SIG-M5 (cell line): ENCODE measurements at places on chromosomes 16 and 17.

DNA sequence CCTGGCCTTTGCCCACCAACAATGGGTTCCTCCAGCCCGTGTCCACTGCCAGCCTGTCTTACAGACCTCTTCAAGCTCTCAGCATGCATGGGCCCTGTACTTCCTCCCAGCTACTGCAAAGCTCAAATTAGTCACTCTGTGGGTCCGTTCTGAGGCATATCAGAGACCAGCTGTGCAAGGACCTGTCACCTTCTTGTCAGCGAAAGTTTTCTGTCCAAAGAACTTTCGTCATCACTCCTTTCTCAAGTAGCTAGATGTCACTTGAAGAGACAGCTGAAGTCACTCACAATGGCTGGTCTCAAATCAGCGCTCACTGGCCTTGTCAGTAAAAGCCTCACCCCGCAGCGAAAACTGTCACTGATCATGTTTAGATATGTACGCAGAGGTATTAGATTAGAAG is 91.4 kb upstream of the DYNLRB2 start:
- no peak for DNase-seq

- DNase-seq: no peak
Observed at GRCh38 chr17:4440690-4441686, 7.2 kb downstream of the SPNS3 start.

GRCh38 chr16:50771366-50771765 is 29.5 kb downstream of the CYLD start:
- no peak for DNase-seq

- no peak for DNase-seq
Observed at GRCh38 chr16:35449663-35450062, 1990.3 kb downstream of the TP53TG3F start.

- no peak for DNase-seq
Observed at GRCh38 chr16:56518425-56518824, 1.4 kb downstream of the BBS2 start.

GRCh38 chr17:9272501-9273200 is 251.3 kb downstream of the NTN1 start:
- DNase-seq: no peak

GRCh38 chr17:15436473-15437302 is 30.7 kb downstream of the CDRT4 start:
- no peak for DNase-seq

- DNase-seq: no peak
Observed at GRCh38 chr17:8916466-8916865, 49.0 kb upstream of the PIK3R6 start.

GRCh38 chr17:41054025-41054424 is 1.0 kb downstream of the KRTAP2-2 start:
- DNase-seq: no peak

DNA sequence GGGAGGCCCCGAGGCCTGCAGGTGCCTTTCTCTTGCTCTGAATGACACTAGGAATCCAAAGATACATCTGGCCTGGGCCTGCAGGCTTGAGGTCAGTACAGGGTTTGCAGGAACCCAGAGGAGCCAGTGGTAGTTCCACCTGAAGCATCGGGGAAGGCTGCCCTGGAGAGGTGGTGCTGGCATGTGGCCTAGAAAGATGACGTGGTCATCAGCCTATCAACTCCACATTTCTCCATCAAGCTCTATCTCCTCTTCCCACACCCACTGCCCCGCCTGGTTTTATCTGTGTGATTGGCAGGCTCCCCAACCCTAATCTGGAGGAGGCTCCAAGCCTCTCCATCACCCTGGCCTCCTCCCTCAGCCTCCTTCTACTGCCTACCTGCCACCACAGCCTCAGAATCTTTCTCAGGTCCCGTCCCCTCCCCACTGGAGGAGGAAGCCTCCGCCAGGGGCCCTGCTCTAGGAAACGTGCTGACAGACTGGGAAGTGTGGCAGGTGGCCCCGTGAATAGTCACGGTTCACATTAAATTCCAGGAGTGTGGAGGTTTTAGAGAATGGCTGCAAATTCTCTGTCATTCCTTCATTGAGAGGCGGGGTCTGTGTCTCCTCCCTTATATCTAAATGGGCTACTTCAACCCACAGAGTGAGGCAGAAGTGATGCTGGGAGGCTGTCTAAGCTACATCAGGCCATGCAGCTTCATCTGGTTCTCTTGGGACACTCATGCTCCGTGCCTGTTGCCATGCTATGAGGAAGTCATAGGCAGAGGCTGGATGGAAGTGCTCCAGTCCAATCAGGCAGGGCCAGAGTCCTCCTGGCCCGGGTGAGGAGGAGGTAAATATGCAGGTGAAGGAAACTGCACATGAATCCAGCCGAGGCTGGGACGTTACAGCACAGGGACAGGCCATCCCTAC is 11.4 kb upstream of the MAP2K3 start:
- no peak for DNase-seq

DNA sequence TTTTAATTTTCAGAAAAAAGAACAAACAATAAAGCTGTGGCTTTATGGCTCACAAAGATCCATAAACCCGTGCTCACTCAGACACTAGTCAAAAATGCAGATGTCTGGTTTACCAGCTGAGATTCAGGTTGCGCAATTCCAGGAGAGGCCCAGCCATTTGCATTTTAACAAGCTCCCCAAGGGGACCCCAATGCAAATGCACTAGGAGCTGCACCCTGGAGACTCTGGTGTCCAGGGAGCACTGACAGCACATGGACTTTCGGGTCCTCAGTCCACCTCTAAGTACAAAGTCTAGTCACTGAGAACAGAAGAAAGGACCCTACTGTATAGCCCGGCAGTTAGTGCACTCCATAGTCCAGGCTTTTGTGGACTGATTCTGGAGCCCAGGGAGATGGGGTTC is 326.3 kb downstream of the MAF start:
- DNase-seq: no peak

GRCh38 chr17:50835301-50836234 is at the start of gene WFIKKN2:
WFIKKN2 (plus strand) TSS chr17:50835586; CDS start chr17:50835938, 352 bp downstream.
- DNase-seq: no peak

DNA sequence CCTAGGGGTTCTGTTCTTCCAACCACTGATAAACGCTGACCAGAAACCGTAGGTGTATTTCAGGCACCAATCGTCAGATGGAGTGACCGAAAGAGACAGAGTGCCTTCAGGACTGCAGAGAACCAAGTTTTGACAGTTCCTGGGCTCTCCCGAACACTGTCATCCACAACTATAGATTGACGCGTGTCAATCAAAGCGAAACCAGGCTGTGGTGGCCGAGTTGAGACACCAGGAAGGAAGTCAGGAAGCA is 11.9 kb upstream of the AURKB start:
- DNase-seq: no peak

- DNase-seq: no peak
Observed at GRCh38 chr16:87550495-87550961, 51.8 kb upstream of the JPH3 start.

DNA sequence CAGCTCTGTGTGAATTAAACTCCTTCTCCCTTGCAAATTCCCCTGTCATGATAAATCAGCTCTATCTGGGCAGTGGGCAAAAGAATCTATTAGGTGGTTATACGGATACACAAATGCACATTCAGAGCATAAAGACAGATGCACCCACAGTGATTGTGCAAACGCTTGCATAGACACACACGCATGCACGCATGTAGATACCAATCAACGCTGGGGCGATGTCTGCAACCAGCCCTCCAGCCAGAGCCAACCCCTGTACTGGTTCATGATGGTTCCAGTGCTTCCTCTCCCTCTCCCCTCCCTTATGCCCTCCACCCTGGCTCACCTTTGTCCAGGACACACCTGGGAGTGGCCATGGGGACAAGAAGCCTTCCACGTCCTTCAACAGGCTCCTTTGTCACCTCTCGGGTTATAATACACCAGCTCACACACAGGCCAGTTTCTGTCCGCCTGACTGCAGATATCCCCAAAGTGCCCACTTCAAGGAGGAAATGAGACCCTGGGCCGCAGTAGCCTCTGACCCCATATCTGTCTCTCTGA is 33.1 kb upstream of the SNN start:
- DNase-seq: no peak

DNA sequence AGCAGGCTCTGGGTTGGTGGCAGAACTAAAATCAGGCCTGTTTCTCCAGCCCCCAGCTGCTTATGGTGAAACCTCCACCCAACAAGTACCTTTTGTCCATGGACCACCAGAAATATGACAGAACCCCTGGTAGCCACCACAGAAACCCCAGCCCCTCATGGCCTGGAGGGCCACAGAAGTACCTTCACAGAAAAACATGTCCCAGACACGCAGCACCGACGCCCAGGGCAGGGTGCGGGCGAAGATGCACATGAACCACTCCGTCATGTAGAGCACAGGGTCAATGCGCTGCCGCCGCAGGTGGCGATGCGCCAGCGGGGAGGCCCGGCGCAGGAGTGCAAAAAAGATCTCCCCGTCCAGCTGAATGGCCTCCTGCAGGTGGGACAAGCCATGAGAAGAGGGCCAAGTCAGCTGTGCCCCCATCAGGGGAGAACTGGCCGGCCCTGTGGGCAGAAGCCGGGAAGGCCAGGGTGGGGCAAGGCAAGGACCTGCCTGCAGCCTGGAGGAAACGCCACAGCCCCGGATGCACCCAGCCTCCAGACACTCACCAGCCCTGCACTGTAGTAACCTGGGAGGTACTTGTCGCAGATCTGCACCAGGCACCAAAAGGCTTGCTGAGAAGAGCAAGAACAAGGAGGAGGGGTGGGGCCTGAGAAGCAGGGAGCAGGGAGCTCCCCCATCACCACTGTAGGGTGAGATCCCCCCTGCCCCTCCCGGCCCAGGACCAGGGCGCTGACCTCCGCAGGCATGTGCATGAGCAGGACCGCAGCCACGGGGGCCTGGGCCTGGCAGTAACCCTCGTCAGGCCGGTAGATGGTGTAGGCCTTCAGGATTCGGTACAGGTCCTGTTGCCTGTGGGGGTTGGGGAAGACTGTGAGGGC is 4.1 kb upstream of the CD2BP2 start:
- DNase-seq: no peak

GRCh38 chr16:71347146-71347545 is 11.4 kb upstream of the CALB2 start:
- no peak for DNase-seq
